Activated T-cell treated with anti-CD3 and anti-CD28 coated beads, Interleukin-2, amount 50 U/mL, for 48 hours (primary cell): ENCODE measurements at places on chromosomes 7 and 10.

DNA sequence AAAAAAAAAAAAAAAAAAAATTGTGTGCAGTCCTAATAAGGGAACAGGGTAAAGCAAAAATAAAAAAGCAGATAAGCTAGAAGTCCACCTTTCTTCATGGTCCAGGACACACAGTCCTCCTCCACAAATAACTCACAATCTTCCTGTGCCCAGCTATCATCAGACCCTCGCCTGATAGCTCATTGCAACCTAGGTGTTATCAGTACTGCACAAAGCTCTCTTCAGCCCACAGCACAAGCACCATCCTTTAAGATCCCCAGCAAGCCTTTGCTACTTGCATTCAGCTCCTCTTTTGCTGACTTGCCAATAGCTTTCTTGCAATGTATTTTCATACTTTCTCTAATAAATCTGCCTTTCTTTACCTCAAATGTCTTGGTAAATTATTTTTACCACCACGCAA lies 5.0 kb downstream of the NDUFA5 start:
- no peak for DNase-seq

DNA sequence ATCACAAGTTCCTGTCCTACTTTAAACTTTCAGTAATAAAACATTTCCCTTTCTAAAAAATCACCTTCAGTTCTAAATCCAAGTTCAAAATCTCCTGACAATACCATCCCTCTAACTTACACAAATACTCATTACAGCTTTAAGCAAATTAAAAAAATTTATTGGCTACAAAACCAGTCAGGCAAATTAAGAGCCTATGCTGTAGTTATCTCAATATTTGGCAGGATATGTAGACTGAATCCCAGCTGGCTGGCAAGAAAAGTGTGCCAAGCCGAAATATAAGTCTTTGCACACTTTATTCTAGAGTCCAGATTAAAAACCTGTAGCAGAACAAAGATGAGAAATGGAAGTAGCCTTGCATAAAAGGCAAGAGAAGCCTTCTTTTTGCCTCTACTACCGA lies 9.5 kb downstream of the WAPL start:
- no peak for DNase-seq

GRCh38 chr10:60254776-60255175 lies 134.9 kb downstream of the ANK3 start:
- no peak for DNase-seq

- DNase-seq: no peak
These were observed 323.4 kb upstream of the DGKB start for GRCh38 chr7:15225981-15226380.

DNA sequence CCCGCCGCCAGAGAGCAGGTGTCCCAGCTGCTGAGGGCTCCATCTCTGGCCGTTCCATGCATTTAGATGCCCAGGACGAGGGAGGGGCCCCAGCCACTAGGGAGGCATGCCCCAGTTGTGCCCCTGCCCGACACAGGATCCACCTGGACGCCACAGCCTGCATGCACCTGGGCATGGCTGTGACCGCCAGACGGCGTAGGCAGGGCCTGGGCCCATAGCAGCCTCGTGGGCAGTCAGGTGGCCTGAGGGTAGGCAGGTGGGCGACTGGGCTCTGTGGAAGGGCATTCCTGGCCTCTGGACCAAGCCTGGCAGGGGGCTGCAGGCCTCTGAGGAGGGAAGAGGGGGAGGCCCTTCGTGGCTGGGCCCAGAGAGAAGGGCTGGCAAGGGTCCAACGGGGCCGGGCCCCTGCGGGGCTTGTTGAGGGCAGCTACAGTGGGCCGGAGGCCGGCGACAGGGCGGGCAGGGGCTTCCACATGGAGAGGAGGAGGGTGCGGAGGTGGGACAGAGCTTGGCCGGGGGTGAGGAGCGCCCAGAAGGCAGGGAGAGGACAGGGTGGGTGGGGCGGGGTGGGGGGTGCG lies 76.0 kb upstream of the NKX6-2 start:
- no peak for DNase-seq

GRCh38 chr7:81234896-81235295 lies 316.0 kb upstream of the SEMA3C start:
- no peak for DNase-seq

DNA sequence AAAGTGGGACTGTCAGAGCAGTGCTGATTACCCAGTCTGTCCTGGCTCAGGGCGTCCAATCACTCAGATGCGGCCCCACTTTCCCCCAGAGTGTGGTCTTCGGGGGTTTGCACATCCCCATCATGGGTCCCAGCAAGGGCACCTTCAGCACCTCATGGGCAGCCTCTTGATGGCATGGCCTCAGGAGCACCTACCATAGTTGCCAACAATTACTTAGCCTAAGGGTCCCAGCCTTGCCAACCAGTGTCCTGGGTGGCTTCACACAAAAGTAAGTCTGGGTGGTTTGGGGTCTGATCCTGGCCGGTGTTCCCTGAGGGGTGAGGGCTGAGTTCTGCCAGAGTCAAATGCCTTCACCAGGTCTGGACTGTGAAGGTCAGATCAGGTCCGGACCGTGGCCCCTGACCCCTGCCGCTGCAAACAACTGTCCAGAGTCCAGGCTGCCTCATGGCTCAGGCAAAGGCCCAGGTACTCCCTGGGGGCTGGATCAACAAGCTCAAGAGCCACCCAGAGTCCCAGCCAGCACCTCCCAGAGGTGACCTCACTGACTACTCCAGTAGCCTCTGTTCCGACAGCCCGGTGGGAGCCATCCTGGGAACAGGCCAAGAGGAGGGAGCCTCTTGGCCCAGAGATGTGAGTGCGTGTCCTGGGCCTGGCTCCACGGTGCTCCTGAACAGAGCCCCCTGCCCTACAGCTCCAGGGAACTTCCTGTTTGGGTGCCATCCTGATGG lies 6.2 kb upstream of the MARVELD1 start:
- DNase-seq: no peak

- no peak for DNase-seq
These were observed 19.6 kb downstream of the TTYH3 start for GRCh38 chr7:2651336-2651735.

DNA sequence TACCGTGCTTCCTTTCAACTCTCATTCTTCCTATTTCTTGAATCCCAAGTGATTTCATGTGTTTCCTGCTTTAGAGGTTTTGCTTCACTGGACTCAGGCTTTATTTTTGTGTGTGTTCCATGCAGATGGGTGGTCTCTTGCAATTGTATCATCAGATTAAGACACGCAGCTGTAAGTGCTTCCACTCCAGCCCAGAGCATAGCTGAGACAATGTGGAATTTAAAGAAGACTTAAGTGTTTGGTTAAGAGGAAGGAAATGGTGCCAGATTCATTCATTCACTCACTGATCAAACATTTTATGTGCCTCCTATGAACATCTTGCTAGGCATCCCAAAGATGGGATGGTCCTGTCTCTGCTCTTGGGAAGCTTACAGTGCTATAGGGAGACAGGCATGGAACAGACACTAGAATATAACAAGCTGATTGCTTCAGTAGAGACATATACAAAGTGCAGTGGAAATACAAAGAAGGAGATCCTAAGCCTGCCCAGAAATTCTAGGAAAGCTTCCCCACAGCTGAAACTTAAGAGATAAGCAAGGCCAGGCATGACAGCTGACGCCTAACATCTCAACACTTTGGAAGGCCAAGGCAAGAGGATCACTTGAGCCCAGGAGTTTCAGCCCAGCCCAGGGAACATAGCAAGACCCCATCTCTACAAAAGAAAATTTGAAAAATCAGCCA lies 46.1 kb upstream of the LRRC17 start:
- no peak for DNase-seq

DNA sequence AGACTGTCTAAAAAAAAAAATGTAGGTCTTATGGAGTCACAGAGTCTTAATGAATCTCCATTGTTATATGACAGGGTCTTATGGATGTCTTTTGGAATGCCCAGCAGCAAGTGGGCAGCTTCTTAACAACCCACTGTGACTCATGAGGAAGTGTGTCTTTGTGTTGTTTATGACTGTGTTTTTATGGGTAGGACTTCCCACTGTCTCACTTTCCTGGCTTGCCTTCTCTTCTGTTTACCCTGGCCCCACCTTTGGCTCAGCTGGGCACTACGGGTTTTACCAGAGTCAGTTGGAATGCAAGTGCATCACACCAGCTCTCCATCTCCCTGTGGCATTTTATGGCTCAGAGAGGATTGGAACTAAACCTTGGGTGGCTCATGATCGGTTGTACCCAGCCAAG lies 580.5 kb downstream of the AUTS2 start:
- DNase-seq: no peak

- peak; percentile 70 for DNase-seq
These were observed 30.2 kb upstream of the ANKRD2 start for GRCh38 chr10:97542169-97543024.

DNA sequence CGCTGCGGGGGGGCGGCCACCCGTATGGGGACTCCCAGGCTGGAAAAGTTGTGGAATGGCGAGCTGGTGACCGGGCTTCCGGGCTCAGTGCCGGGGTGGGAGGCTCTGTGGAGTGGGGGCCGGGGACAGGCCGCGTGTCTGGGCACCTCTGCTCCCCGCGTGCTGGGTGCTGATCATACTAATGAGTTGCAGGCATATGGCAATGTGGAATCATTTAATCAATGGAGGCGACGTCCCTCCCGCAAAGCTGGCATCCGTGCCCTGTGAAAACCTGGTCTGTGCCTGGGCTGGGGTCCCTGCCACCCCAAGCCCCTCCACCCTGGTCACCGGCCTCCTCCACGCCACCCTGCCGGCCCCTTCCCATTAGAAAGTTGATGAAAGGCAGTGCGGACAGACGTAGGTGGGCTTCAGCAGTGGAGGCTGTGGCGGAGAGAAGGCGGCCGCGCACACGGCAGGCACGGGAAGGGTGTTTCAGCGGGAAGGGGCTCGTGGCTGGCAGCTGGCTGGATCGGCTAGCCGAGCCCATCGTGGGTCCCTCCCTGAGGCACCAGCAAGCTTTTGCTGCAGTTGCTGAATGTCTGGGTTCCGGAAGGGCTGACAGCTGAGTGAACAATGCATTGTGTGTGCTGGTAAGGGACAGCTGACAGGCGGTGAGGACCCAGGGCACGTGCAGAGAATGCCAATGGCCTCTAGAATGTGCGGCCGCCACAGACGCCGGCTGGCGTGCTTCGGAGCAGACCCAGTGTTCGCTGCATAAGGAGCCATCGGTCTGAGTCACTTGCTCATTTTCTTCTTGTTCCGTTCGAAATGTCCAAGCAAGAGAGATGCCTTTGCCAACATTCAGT lies 1.5 kb downstream of the ADGRA1 start:
- DNase-seq: no peak

DNA sequence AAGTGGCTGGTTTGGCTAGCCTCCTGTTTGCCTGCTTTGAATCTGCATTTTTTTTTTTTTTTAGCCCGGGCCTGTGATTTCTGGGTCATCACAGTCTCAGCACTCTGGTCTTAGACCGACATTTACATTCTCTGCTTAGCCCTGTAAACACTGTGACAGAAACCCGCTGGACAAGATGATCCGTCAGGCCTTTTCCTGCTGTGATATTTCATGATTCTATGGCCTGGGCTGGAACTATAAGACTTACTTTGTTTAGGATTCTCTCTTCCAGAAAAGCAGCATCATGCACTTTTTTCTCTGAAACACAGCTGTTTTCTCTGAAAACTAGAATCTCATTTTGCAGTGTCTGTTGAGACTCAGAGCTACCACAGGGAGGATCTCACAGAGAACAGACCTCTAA lies 705.5 kb downstream of the GRID1 start:
- no peak for DNase-seq

- DNase-seq: no peak
These were observed 286.7 kb downstream of the DPP6 start for GRCh38 chr7:154338701-154339506.

- DNase-seq: no peak
These were observed 1.6 kb downstream of the UNCX start for GRCh38 chr7:1234049-1234880.

DNA sequence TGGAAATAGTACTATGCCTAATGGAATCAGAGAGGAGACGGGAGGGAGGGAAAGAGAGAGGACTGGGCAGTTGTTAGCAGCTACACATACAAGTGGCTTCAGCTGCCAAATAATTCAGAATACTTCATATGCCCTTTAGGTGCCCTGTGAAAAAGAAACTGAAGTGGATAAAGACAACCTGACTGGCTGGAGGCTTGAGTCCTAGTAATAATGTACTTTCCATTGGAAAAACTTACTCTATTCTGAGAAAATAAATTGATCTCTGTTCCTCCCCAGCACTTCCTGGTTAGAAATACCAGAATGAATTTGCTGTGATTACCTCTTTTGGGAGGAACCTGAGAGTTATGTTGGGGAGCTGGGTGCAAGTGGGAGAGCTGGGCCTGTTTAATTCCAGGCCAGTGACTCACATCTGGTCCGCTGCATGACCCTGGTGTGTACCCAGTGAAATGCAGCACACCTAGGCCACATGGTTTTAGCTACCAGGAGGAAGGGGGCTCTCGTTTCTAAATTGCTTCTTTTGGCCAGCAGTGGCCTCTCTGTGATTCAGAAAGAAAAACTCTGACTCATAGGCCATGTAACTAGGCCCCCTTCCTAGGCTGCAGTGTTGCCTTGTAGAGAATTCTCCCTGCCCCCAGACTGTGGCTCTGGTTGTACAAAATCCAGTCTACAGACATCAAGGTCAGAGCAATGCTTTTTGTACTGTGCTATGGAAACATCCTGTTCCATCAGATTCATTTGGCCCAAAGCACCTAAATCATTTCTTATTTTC lies 6.5 kb downstream of the AGFG2 start:
- DNase-seq: peak; percentile 79

GRCh38 chr7:129013048-129013724 lies 41.7 kb downstream of the TNPO3 start:
- DNase-seq: no peak

DNA sequence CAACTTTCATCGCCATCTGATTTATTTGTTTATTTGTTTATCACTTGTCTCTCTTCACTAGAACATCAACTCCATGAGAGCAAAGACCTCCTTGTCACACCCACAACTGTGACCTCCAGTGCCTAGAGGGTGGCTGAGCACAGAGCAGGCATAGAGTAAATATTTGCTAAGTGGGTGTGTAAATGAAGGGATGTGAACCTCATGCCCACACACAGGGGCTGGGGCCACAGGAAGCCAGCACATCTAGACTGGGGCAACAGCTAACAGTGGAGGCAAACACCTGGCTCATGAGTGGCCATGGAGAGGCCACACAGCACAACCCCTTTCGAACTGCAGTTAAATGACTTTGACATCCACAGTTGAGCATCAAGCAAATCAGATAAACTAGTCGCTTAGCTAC lies 39.8 kb downstream of the AKR1B1 start:
- no peak for DNase-seq

DNA sequence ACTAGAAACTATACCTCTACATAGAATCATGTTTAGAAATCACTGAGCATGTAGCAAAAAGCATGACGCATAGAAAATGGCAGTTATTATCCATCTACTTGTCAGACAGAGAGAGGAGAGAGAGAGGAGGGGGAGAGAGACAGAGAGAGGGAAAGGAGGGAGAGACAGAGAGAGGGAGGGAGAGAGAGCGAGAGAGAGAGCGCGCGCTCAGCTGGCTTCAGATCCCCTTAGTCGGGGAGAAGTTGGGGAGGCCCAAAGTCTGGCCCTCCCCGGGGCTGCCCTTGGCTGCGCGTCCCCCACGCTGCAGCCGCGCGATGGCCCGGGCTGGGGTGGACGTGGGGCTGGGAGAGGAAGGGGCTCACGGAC lies 37.0 kb downstream of the CNPY1 start:
- no peak for DNase-seq

DNA sequence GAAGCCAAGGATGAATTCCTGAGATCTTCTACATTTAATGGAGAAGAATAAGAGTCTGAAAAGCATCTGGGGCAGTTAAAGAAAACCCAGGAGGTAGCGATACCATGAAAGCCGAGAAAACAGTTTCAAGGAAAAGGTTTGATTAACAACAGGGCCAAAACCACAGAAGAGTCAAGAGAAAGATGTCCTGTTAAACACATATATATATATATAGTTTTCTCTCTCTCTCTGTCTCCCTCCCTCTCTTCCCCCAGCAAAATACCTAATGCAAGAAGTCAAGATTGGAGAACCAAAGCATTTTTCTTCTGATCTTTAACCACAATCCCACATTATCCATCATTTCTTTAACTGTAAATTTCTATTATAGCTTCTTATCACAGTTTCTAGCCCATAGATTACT lies 261.4 kb downstream of the SNX13 start:
- DNase-seq: no peak
